ENCODE measurements at places on chromosomes 2 and 18.

DNA sequence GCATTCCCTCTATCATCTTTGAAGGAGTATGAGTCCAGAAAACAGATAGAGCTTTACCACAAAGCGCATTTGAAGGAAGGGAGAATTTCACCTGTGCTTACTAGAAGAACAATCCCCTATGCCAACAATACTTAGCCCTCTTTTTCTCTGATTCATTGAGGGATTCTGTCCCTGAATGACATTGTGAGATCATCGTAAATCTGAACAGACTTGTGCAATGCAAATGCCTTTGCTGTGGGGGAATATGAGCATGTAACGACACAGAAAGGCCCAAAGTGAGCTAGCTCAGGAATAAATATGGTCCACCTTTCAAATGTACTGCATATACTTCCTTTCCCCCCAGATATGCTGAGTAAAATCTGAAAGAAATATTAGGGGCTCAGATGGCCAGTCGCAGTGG lies 67.6 kb downstream of the SCN1A start:
- no peak for DNase-seq

DNA sequence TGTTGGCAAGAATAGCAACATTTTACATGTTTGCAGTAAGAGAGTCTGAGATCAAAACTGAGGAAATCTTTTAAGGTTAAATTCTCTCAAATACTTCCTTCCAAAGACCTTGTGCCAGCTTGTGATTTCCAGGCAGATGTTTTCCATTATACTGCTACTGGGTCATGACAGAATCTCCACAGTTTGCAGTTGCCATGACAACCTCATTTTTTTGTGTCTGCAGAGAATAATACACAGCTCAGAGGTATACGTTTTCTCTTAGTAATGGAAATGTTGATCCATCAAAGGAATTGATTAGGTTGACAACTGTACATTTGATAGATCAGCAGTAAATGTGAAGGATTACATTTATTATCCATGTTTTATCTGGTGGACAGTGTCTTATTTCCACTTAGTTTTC lies 29.1 kb upstream of the CSRNP3 start:
- no peak for DNase-seq

DNA sequence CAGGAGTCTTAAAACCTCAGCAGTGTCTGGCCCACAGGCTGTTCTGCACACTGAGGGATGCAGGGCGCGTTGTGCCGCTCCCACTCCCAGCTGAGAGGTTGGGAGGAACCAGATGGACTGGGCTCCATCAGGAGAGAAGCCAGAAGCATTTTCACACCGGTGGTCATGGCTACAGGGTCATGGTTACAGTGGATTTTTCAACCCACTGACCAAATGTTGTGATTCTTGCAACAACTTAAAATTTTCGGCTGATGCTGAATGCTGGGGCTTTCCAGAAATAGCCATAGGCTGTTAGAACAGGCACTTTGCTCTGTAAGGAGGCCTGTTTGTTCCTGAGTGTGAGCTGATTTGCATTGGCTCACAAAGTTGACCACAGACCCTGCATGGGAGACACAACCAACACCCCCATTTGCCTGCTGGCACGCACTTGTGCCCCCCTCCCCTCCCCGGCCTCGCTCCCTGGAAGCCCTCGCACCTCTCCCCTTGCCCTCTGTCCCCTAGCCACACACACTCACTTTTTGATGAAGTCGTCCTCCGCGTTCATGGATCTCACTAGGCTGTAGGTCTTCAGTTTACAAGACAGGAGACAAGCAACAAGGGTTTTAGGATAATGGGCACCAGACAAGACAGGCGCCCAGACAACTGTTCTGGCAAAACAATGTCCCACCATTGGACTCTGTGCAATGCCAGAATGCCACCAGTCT lies 3.4 kb downstream of the LPIN1 start:
- no peak for DNase-seq

- no peak for DNase-seq
These were observed 67.6 kb downstream of the AAK1 start for GRCh38 chr2:69575926-69576325.

GRCh38 chr2:53842891-53843290 lies 16.9 kb downstream of the GPR75 start:
- DNase-seq, result no peak

DNA sequence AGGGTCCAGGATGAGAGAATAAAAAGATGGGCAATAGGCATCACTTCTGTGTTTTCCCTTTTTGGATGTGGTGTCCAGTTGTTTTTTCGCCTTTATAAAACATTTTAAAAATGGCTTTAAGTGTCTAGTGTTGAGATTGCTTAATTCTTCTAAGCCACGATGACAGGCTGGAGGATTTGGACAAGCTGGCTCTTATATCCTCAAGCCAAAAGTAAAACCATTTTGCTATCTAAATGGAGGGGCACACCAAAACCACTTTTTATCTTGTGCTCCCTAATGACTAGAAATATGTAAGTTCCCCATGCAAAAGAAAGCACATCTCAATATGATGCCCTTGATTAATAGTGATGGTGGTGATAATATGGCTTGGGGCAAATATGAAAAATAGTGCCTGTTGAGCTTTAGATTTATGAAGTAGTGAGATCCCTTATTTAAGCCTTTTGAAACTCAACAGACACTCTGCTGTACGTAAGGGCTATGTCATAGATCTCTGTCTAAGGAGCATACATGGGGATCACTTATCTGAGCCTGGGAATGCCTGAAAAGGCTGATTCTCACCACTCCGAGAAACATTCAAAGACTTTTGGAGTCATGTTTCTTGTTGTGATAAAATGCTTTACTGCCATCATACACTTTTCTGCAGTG lies 185.5 kb downstream of the KCNS3 start:
- no peak for DNase-seq

GRCh38 chr2:105339414-105339813 lies 2.1 kb downstream of the C2orf49 start:
- DNase-seq, result no peak

- no peak for DNase-seq
These were observed 130.7 kb downstream of the SH3RF3 start for GRCh38 chr2:109259671-109260070.

Data from stimulated activated CD4-positive, alpha-beta T cell treated with anti-CD3 and anti-CD28 coated beads, TNF-alpha, amount 100 ng/mL, for 24 hours (primary cell).